ENCODE measurements at places on chromosomes 1 and 21. TPM values are rescaled to one million over a fixed set of nuclear protein-coding genes. Genes with fewer than 3 reads are reported as not detected.

Gene UBE2U
- polyA plus RNA-seq: not detected

Gene NTNG1
- not detected for polyA plus RNA-seq

Gene SDC3
- 79.5 TPM for polyA plus RNA-seq

Gene EDN2
- not detected for polyA plus RNA-seq

Gene TTC22
- polyA plus RNA-seq: not detected

Gene ANKRD65
- 0.28 TPM for polyA plus RNA-seq

Gene SPRR2D
- polyA plus RNA-seq: not detected
